Activated CD8-positive, alpha-beta memory T cell treated with anti-CD3 and anti-CD28 coated beads for 36 hours (primary cell): ENCODE measurements at places on chromosomes 12 and 14. TPM values are rescaled to one million over a fixed set of nuclear protein-coding genes. Genes with fewer than 3 reads are reported as not detected.

Gene MLF2
- 150 TPM for total RNA-seq

Gene OR10AD1
- not detected for total RNA-seq

Gene KIF26A
- 0.32 TPM for total RNA-seq

Gene RITA1
- 28.2 TPM for total RNA-seq

Gene KRT75
- not detected for total RNA-seq

Gene BDKRB1
- total RNA-seq: not detected

Gene CHPT1
- total RNA-seq: 31.2 TPM

Gene CMTM5
- total RNA-seq: not detected

Gene FGF23
- not detected for total RNA-seq

Gene ZC2HC1C
- total RNA-seq: 2.2 TPM

Gene TGFB3
- 3.0 TPM for total RNA-seq

Gene SLC7A8
- total RNA-seq: 0.86 TPM

Gene LUM
- not detected for total RNA-seq

Gene TPPP2
- total RNA-seq: not detected

Gene SNX6
- 59.4 TPM for total RNA-seq

Gene VRTN
- total RNA-seq: not detected

Gene APOF
- total RNA-seq: not detected

Gene IL22
- 1.4 TPM for total RNA-seq

Gene SLC25A29
- 13.5 TPM for total RNA-seq

Gene GAS2L3
- 0.73 TPM for total RNA-seq

Gene RFX4
- not detected for total RNA-seq

Gene NTF3
- not detected for total RNA-seq

Gene ACSM4
- total RNA-seq: not detected
